ENCODE measurements at places on chromosomes 5 and 9.

DNA sequence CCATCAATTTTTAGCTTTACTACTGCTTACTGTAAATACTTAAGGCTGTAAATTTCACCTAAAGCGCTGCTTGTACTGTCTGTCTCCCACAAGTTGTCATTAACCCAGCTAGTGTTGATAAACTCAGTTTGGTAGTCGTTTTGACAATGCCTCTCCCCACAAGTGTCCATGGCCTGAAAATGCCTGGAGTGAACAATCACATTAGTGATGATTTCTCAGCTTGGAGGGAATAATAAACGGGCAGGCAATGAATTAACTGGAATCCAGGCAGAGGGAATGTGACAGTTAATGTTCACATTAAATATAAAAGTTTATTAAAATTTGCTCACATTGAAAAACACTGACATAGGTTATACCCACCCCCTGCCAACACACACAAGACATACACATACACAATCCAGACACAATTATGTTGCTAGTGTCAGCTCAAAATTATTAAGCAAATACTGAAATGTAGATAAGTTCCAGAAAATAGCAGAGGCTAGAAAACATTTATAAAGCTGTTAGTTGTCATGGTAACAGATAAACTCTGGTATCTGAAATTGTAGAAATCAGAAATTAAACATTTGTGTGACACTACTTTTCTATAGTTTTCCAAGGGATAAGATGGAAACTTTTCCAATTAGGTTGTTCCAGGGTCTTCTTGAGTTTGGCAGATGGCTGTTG, 341.9 kb downstream of the DIRAS2 start:
- no peak for DNase-seq

DNA sequence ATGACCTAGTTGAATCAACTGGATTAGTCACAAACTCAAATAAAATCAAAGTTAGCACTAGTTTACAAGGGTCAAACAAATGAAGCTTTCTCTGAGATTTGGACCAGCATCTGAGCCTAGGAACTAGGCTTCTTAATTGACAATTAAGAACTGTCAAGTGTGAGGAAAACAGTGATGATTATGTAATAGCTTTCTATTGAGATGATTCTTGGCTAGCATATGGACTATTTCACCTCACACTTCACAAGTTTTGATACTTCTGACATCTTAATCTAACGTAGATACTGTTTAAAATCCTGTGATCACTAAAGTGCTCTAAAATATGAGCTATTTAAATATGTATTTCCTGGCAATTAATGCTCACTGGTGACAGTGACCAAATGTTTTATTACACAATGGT, 542.9 kb downstream of the EFNA5 start:
- no peak for DNase-seq

DNA sequence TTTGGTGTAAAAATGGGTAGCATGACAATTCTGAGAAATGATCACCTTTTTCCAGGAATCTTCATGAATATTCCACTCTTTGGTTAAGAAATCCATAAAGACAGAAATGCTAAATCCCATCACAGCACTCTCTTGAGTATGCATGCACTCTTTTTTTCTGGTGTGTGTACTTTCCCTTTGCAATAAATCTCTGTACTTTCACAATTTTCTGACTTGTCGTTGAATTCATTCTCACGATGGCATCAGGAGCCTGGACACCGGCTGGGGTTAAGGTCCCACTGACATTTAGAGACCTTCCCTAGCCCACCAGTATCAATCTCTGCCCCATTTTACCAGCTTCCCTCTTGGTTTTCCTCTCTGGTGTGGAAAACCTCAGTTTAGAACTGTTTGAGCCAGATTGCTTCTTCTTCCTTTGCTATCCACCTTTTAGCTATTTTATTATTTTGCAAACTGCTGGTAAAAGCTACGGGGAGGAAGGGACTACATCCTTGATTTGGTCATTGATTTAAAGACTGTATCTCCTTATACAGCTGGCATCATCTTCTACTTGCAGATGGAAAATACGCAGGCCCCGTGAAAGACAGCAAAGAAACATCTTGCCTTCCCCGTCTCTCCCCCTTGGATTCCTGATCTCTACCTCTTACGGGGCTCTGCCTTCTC, 59.9 kb upstream of the ZFR start:
- DNase-seq, result peak; percentile 32

DNA sequence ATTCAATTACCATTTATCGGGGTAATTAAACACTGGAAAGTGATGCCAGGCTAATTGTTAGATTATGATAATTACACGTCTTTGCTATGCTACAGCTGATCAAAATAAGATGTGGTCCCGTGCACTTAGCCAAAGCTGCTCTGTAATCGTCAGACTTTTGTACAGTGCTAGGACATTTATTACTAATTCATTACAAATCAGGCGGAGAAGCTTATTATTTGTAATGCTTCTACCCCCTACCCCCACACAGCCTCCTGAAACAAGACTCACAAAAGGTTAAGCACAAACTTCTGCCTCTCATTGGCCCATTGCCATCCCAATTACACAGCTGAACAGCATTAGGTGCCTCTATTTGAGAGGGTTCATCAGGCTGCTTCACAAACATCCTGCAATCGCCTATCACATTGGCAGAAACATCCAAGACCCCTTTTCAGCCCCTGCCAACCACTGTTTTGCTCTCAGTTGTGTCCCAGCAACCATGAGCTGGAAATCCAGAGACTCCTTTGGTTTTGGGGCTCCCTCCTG, 232.7 kb downstream of the EFNA5 start:
- no peak for DNase-seq

GRCh38 chr9:121778252-121779225, 127.1 kb downstream of the DAB2IP start:
- DNase-seq, result no peak

DNA sequence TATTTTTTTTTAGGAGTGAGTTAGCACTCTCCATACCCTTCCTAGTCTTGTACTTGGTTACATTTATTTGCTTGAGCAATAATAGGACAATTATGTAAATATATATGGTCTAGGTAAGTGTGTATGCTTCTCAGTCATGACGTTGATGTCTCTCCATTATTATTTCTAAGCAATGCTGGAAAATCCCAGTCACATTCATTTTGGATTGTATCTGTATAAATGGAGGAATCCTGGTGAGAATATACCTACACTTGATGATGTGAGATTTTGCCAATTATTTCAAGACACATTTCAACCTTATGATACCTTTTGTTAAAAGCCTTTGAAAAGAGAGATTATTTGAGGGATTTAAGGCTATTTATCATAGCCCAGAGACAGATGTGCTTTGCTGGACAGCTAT, 2244.5 kb upstream of the WWC1 start:
- DNase-seq, result no peak

- no peak for DNase-seq
These were observed 596.2 kb upstream of the DAB2 start for GRCh38 chr5:40021007-40021406.

- no peak for DNase-seq
These were observed 24.8 kb downstream of the SPTAN1 start for GRCh38 chr9:128577206-128577605.

GRCh38 chr9:105359892-105360291, 87.9 kb upstream of the FSD1L start:
- no peak for DNase-seq

DNA sequence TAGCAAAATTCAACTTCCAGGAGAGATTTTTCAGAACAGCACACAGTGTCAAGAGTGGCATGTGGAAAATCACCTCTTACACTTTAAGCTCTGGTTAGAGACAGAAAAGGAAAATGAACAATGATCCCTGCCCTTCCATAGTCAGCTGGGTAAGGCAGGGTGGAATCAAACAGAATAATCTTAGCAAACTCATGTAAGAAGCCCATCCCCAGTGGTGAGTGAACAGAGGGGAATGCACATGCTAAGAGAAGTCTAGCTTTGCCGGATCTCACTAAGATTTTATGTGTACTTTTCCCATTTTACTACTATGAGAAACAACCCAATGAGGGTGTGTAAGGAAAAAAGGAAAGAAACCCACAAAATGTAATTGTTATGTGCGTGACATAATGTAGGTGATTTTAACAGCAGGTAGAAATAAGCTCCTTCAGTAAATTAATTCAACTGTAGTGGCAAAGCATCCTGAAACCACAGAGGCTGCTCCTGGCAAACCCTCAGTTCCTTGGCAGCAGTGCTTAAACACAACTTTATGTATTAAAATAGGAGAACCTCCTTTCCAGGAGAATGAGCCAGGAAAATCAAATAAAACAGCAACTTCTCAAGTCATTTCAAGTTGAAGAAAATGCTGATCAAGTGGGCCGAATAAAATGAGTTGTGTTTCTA, 366.0 kb upstream of the TRPC7 start:
- no peak for DNase-seq

DNA sequence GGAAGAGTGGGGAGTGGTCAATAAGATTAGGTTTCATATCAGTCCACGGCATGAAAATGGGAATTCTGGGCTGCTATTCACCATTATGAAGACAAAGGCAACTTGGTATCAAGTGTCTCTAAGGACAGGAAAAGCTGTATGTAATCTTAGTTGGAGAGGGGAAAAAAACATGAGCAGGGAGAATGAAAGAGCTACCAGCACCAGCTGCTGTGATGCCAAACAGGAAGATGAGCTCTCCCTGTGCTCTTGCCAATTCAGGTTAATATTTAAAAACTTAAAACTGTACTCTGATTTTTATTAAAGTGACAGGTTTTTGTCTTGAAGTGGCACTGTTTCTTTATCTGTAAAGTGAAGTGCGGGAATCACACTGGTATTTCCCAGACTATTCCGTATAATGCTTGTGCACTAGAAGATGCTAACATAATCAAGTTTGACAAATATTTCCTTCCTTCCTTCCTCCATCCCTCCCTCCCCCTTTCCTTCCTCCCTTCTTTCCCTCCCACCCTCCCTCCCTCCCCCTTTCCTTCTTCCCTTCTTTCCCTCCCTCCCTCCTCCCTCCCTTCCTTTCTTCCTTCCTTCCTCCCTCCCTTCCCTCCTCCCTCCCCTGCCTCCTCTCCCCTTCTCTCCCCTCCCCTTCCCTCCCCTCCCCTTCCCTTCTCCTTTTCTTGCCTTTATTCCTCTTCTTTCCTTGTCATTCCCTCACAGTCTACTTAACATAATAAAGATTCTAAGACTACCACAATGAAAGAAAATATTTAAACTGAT, 1383.0 kb upstream of the C9orf72 start:
- peak; percentile 78 for DNase-seq

DNA sequence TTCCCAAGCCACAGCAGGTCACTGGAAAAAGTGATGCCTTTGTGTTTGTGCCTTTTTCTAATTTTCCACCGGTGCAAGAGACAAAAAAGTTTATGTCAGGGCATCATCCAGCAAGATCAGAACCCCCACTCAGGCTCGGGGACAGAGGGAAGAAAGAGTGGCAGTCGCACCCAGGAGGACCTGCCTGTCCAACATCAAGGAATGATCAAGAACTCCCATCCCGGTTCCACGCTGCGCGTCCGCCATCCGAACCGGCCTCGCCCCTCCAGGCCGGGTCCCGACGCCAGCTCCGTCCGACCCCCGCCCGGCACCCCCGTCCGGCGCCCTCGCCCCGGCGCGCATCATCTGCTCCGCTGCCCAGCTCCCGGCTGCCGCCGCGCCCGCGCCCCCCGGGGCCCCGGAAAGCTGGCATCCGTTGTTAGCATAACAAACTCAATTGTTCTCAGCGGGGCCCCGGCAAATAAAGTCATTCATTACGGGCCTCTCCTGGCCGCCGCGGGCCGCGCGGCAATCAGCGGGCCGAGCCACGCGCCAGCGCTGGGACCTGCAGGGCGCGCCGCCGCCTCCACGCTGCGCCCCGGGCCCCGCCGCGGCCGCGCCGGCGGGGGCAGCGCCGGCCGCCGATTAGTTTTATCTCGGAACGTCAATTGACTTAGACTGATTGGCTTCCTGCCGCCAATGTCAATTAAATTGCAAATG, 48.1 kb downstream of the PAX5 start:
- peak; percentile 84 for DNase-seq

GRCh38 chr5:176405656-176406435, 10.5 kb downstream of the CLTB start:
- DNase-seq, result no peak

GRCh38 chr5:136141561-136141960, 8.9 kb downstream of the SMAD5 start:
- DNase-seq, result no peak

GRCh38 chr5:133149345-133149744, 97.5 kb downstream of the HSPA4 start:
- DNase-seq, result peak; percentile 64

DNA sequence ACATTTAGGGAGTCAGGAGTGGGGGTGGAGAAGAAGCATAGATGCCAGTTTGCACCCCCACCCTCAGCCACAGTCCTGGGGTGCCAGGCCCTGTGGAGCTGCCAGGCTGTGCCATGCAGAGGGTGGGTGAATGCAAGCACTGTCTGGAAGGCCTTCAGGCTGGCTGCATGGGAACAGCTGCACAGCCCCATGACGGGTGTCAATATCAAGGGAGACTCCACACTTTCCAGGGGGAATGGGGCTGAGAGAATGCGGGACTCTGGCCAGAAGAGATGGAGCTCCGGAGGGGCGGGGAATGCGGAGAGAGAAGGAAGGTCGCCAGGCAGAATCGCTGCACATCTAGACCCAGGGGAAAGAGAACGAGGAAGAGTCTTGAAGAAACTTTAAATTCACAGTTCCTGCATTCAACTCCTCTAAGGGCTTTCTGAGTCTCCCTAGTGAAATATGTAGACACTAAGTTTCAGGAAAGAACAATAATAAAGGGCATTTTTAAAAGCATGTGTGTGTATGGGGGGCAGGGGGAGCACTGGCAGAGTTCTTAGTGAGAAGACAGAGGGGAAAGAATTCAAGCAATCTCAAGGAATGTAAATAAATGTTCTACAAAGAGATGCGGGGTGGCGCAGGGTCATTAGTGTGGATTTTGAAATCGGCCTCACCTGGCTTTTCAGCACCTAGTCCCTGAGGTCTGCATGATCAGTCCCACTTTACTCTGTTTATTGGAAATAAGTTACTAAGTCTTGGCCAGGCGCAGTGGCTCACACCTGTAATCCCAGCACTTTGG, 59.1 kb downstream of the BOD1 start:
- no peak for DNase-seq

GRCh38 chr9:133738640-133739225, 581 bp upstream of the SARDH start:
- DNase-seq, result no peak

DNA sequence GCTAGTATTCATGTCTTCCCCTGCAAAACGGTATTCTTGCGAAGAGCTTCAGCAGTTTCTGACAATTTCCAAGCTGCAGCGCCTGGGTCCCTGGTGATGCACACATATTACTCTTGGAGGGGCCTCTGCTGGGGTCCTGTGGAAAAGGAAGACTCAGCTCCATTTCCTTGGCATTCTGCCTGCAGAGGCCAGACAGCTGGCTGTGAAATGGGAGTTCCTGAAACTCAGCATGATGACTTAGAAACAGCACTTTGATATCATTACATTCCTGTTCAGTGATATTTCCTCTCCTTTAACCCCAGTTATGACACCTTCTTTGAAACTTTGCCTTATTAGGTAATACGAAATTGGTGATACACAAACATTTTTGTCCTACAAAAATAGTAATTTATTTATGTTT, 98.5 kb downstream of the APBA1 start:
- no peak for DNase-seq

- DNase-seq, result no peak
These were observed 280.8 kb downstream of the SLIT3 start for GRCh38 chr5:169020102-169020501.

- DNase-seq, result no peak
These were observed 5.4 kb downstream of the SPINK6 start for GRCh38 chr5:148208226-148208625.

- no peak for DNase-seq
These were observed 56.5 kb downstream of the JAK2 start for GRCh38 chr9:5041390-5042115.

All from NCI-H146 (cell line).